ENCODE measurements at places on chromosomes 5 and 9. TPM values are rescaled to one million over a fixed set of nuclear protein-coding genes. Genes with fewer than 3 reads are reported as not detected.

The OTP gene
- total RNA-seq, result 8.4 TPM

GRCh38 chr5:136006164-136006563 lies 22.6 kb upstream of the TGFBI start:
- DNase-seq, result no peak

GRCh38 chr5:20601678-20602100 lies 613.7 kb upstream of the CDH18 start:
- no peak for DNase-seq

The TUSC1 gene
- total RNA-seq, result not detected

- no peak for DNase-seq
Observed at GRCh38 chr5:135279328-135279727, 119.7 kb downstream of the MACROH2A1 start.

- DNase-seq, result no peak
Observed at GRCh38 chr5:168712280-168712924, 133.2 kb upstream of the PANK3 start.

The LCN2 gene
- total RNA-seq, result not detected

- peak; percentile 81 for DNase-seq
Observed at GRCh38 chr9:111994831-111995458, 98.3 kb downstream of the UGCG start.

DNA sequence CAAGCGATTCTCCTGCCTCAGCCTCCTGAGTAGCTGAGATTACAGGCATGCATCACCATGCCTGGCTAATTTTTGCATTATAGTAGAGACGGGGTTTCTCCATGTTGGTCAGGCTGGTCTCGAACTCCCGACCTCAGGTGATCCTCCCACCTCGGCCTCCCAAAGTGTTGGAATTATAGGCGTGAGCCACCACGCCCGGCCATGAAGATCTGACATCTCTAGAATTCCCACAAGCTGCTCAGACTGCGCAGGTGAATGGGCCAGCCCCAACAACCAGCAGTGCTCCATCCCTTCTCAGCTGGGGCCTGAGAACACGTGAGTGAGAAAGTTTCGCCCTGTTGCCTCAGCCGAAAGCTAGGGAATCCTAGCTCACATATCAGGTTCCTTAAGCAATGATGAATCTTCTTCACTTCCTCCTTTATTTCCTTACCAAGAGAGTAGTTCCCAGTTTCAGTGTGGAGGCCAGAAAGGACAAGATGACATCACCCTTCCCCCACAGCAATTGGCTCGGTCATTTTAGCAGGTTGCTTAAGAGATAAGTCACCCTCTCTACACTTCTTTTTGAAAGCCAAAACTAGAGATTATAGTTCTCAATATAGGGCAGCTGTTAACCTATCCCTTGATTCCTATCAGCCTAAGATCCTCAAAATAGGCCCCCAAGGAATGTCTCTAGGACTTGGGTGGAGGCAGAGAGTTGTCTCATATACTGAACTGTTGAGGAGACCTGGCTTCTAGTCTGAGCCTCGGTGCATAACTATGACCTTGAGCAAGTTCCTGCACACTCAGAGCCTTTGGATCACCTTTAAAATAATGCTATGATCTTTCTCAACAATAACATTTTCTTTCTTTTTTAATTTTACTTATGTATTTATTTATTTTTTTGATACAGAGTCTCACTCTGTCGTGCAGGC lies 23.9 kb upstream of the PPP2CA start:
- no peak for DNase-seq

The GCNT4 gene
- total RNA-seq, result not detected

The SHOC1 gene
- total RNA-seq, result not detected

The MACIR gene
- 11.0 TPM for total RNA-seq

GRCh38 chr9:134099123-134099761 lies 31.4 kb upstream of the BRD3 start:
- peak; percentile 24 for DNase-seq

DNA sequence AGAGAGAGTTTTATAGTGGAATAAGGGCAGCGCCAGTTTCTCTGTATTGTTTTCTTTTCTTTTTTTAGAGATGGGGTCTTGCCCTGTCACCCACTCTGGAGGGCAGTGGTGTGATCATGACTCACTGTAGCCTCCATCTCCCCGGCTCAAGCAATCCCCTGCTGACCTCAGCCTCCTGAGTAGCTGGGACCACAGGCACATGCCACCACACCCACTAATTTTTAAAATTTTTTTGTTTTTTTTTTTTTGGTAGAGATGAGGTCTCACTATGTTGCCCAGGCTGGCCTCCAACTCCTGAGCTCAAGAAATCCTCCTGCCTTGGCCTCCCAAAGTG lies 119.0 kb downstream of the PIK3R1 start:
- no peak for DNase-seq

DNA sequence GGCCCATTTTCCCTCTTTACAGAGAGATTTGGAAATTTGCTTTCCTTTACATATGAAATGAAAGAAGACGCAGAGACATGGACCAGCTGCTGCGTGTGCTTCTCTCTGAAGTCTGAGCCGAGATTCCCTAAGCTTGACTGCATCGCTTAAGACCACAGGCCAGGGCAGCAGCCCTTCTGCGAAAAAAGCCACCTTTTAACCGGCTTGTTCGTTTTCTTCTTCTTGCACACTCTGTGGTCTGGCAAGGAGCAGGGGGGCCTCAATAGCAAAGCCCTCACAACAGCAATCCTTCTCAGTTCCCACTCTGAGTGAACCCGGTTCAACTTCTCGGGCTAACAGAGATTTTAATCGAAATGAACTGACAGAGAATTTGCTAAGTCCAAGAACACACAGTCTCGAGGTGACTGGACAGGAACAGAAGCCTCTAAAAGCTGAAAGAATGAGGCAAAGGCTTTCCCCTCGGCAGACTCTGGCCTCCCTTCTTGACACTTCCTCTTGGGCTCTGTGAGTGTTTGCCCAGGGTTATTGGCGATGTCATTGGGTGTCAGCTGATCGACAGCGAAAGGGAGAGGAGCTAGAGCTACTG lies 512.9 kb upstream of the KLF4 start:
- DNase-seq, result no peak

The GDA gene
- 0.27 TPM for total RNA-seq

The MZB1 gene
- total RNA-seq, result 200 TPM

- DNase-seq, result no peak
Observed at GRCh38 chr9:114098021-114098935, 814 bp downstream of the KIF12 start.

GRCh38 chr5:126866851-126867636 lies 90.1 kb downstream of the LMNB1 start:
- DNase-seq, result no peak

DNA sequence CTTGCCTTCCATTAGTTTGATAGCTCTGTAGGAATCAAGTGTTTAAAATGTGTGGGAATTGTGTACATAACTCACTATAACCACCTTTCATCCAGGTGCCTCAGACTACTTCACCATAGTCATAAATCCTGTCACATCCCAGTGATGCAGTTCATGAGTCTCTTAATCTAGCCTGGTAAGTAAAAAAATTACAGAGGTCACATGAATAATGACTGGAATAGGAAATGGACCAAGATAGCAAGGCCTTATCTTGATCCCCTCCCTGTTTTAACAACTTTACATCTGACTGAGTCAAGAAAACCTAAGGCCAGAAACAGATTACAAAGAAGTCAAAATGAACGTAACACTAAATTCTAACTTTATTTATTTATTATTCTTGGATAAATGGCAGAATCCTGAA lies 1.5 kb upstream of the RNF145 start:
- no peak for DNase-seq

The SH3TC2 gene
- not detected for total RNA-seq

- DNase-seq, result no peak
Observed at GRCh38 chr5:133140311-133140710, 88.5 kb downstream of the HSPA4 start.

DNA sequence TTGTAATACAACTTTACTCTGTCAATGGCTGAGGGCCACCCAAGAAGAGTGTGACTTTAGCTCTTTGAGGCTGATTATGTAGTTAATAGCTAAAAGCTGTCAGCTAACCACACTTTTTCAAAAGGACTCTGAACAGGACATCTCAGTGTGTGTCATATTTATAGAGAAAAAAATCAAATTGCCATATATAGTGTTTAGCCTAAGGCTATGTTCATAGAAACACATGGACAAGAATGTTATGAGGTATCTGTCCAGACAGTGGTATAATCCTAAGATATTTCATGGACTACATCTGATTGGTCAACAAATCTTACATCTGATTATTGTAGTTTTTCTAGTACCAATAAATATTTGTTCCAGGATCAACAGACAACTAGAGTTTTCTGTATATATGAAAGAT lies 42.1 kb upstream of the CDH18 start:
- no peak for DNase-seq

The PCDHB12 gene
- total RNA-seq, result not detected

DNA sequence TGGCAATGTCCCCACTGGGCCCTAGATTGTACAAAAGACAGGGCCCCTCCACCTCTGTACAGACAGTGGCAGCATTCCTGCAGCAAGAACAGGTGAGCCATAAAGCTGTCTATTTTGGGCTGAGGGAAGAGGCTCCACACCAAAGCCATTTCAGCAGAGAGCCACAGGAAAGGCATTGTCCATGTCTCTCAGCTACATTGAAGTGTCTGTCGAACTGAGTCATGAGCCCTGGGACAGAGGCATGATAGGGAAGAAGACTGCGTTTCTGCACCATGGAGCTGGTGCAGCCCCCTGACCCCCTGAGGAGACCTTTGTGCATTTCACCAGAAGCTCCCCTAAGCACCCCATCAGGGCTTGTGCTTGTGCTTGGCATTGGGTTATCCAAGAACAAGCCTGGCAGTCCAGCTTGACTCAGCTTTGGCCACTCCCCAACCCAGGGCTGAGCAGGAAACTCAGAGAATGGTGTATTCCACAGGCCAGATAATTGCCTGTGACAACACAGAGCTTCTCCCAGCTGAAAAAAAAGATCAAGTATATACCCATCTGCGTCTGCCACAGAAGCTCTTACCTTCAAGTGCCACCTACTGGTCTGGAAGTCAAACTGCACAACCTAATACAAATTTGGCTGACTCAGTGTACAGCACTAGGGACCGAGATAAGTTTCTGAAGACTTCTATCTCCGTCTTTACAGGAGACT lies 5.9 kb upstream of the FRMD3 start:
- peak; percentile 8 for DNase-seq

GRCh38 chr5:176784218-176785165 lies 25.9 kb upstream of the UNC5A start:
- no peak for DNase-seq

DNA sequence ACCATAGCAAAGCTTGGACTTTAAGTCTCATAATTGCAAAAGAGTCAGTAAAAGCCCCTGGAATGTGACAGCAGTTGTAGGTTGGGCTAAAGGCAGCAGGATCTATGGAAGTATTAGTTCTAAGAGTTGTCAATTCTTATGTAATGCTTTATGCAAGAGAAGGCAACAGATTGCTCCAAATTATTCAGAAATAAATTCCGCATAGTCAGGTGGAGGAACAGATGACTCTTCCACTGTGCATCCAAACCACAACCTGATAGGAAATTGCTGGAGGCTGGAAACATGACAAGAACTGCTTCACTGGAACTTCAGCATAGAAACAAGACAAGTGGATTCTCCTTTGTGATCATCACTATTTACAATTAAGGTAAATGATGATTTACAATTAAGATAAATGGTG lies 101.0 kb downstream of the STARD4 start:
- DNase-seq, result no peak

DNA sequence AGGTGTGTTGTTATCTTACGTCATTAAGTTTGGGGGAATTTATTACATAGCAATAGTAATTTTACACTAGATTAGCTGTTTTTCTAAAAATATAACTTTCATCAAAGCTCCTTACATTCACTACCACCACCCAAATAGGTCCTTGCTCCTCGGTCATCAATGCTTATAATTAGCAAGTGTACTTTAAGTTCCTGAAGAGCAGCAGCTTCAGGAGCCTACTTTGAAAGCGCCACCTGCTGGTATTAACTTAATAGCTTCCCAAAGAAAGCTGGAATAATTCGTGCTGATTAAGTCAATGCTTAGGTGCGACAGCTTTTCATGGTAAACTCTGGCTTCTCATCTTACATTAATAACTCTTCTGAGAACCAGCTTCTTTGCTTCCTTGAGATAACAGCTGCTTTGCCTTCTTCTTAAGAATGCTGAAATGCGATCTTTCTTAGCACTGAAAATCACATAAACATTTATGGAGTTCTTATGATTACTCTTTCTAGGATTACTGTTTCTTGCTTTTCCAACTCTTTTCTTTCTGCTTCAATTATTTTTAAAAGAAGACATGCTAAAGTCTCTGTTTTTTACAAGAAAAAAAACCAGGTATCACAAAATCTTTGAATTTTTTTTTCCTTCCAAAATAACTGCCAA lies 10.0 kb upstream of the C5 start:
- no peak for DNase-seq

Measured in GM12878 (cell line).